ENCODE measurements at places on chromosomes 5 and 9.

- no peak for DNase-seq
Measured at GRCh38 chr5:150486402-150487198, 21.3 kb upstream of the NDST1 start.

DNA sequence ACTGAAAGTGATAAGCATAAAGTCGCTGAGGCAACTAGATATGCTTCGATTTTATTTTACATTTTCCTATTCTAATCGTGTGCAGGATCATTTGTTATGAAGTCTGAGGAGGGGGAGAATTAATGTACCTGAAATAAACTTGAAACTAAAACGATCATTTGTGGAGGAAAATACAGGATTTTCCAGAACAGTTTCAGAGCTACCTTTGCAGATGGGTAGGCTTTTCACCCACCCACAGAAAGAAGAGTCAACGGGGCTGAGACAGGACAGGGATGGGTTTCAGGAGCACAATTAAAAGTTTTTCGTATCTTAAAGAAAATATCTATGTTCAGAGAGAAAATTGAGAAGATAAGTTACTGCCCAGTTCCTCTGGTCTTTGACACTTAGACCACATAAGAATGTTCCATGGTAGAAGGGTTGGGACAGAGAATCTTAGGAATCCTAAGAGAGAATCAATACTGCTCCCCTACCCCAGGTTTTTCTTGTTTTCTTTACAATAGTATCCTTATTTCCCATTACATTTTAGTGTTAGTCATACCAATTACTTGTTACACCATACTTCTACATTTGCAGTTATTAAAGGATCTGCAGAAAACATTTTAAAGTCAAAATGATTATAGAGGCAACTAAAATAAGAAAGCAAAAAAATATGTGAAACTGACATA is 211.4 kb downstream of the DEPDC1B start:
- no peak for DNase-seq

DNA sequence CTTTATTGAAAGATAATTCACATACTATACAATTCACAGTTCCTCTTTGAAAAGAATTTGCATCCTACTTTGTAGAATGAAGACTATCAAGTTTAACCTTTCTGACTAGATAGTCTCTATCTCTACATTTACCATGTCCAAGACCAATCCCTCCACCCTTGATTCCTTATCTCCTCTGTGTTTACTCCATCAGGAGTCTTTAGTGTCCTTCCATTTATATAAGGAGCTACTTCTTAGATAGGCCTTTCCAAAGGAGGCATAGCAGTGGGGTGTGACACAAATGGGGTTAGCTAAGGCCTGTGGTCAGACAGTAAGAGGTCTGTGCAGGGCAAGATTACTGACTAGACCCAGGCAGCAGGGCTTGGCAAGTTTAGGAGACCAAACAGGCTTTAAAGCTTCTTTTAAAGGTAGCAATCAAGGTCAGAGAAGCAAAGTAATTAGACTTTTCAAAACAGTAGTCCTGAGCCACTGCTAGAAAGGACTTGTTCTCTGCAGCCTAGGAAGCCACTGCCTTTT is 11.1 kb upstream of the DMXL1 start:
- DNase-seq, result no peak

- no peak for DNase-seq
Measured at GRCh38 chr9:16421532-16421931, 448.9 kb downstream of the BNC2 start.

GRCh38 chr5:132260714-132261551 is 3.4 kb downstream of the PDLIM4 start:
- DNase-seq, result peak; percentile 51

GRCh38 chr5:147659166-147659929 is 123.2 kb downstream of the JAKMIP2 start:
- no peak for DNase-seq

- DNase-seq, result no peak
Measured at GRCh38 chr5:145960848-145961600, 24.6 kb downstream of the SH3RF2 start.

DNA sequence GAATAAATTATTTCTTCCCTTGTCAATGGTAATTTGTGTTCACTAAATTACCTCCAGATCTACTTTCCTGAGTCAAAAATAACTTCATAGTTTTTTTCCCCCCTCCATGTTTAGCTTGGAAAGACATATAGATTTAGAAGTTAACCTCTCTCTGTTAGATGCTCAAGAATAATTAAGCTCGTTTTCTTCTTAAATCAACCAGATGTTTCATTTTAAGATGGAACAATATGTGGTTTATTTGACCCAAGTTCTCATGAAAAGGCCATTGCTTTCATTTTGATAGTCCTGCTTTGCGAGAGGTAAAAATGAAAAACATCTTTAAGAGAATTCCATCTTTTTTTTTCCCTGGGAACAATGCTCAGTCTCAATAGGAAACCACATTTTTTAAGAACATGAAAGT is 27.7 kb upstream of the GAS1 start:
- DNase-seq, result no peak

DNA sequence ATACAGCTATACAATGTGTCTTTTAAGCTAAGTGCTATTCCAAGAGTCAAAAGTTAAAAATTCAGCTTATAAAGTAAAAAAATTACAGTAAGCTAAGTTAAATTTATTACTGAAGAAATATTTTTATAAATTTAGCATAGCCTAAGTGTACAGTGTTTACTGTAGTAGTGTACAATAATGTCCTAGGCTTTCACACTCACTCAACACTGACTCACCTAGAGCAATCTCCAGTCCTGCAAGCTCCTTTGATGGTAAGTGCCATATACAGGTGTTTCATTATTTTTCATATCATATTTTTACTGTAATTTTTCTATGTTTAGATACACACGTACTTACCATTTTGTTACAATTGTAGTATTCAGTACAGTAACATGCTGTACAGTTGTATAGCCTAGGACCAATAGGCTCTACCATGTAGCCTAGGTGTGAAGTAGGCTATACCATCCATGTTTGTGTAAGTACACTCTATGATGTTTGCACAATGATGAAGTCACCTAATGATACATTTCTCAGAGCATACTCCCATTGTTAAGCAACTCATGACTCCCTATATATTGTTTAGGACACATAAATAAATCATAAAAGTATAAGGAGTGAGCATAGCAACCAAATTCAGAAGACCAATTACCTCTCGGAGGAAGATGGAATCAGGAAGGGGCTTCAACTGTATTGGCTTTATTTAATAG is 165.1 kb upstream of the SLC30A5 start:
- DNase-seq, result no peak

- no peak for DNase-seq
Measured at GRCh38 chr9:134895908-134896833, 15.6 kb downstream of the FCN2 start.

DNA sequence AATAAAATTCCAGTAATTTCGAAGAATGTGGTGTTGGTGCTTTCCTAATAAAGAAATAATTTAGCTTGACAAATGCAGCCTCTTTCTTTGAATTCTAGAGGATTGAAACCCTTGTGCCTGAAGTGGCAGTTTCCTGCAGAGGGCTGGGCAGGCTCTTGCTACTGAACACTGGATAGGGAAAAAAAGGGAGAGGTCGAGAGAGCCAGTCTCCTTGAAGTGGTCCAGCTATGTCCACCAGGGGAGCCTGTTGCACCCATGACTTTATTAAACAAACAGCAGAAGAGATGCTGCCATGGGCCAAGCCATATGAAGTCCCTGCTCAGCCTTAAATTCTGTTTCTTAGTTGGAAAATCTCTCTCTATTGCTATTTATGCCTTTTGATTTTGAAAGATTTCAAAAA is 178.4 kb downstream of the SMARCA2 start:
- no peak for DNase-seq

DNA sequence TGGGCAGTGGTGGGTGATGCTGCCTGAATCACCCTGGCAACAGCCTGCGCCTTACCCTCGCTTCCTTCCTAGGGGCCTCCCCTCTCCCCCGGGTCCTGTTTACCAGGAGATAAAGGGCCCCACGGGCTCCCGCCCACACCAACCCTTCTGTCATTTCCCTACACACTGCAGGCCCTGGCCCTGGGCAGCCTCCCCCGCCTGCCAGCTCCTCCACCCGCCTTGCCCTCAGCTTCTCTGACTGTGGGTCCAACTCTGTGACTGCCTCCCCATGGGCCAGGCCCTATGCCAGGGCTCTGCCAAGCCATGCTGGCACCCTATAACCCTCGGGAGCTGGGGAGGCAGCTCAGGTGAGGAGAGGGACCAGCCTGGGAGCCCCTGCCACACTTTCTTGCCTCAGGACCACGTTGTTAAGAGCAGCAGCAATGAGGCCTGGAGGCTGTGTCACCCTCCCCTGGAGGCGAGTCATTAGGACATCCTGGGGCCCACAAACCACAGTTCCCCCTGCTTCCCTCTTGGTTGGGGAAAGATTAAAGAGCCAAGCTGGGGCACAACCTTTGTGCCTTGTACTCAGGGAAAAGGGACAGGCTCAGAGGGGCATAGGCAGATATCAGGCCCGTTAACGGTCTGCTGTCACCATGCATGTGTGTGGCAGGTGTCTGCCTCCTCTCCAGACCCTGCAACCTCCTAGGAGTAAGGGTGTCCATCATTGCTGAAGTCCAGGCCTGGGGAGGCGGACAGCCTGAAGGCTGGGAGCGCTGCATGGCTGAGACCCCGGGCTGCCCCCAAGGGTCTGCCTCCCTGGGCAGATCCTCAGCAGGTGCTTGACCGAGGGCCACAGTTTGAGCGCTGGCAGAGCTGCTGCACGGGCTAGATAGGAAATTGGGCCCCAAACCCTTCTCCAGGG is 2.8 kb downstream of the MGAT4B start:
- peak; percentile 81 for DNase-seq

DNA sequence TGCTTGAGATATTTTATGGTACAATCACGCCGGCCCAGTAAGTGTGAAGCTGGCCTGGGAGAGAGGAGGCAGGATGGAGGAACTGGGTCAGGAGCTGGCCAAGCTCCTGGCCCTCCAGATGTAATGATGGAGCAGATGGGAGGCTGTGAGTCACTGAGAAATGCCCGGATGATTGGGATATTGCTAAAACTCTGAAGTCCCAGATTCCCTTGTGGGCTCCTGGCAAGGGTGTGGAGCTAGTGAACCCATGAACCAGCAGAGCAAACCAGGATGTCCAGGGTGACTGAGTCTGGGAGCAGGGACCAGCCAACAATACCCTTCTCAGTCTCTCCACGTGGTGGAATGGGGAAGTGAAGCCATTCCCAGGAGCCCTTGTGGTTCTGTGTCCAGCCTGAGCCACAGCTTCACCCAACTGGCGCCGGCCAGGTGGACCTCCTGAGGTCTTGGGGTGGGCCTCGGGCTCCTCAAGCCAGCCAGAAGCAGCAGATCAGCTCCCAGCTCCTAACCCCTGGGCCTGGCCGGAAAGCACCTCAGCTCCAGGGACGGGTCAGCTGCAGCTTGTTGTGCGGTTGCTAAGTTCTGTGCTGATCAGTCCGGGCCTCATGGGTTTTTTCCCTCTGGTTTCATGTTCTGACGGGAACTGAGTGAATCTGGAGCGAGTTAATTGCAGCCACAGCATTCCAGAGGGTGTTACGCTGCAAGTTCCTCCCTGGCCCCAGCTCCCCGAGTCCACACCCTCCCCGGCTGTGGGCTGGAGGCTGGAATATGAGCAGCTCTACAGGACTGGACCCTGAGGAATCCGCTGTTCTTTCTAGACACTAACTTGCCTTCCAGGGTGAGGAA is 37.6 kb downstream of the DUSP1 start:
- DNase-seq, result no peak

DNA sequence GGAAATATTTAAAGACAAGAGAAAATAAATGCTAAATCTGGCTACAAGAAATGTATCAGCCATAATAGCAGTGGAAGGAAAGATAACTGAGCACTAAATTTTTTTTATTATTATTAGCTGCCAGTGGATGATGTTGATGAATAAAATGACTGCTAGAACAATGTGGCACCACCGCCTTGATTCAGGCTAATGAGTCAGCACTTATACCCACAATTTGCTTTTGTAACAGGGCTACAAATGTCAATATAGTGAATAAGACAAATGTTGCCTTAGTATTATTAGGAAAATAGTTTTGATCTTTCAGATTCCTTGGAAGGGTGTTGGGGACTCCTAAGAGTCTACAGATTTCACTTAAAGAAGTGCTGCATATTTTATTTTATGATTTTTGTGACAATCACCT is 555.2 kb upstream of the GRAMD2B start:
- DNase-seq, result no peak

DNA sequence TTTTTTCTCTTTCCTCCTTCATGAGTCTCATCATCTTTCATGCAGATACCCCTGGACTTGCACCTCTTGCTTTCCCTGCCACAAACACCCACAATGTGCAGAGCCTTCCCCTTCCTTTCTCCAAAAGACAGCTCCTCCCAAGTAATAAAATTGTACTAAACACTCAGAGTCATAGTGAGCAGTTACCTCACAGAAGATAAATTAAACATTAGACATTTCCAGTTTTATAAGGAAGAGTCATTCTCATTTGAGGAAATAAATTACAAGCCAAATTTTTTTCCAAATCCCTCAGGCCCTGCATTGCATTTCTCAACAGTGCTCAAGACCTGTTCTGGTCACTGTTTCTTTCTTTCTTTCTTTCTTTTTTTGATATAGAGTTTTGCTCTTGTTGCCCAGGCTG is 131.5 kb downstream of the ATPSCKMT start:
- DNase-seq, result no peak

DNA sequence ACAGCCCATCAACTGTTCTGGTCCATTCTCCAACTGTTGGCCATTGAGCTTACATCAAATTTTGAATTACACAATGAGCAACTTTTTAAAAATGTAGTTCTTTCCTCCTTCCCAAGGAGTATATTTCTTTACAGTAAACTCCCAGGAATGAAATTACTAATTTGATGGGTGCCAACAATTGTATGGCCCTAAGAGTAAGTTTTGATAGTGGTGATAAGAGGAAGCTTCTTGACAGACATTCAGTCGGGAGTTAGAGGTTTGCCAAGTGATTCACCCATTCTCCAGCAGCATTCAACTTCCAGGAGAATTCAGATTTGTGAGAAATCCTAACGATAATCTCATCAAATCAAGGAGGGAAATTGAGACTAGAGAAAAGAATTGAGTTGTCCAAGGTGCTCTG is 579.9 kb downstream of the ACTL7B start:
- DNase-seq, result no peak

GRCh38 chr9:126636983-126637798 is 23.5 kb downstream of the LMX1B start:
- no peak for DNase-seq

DNA sequence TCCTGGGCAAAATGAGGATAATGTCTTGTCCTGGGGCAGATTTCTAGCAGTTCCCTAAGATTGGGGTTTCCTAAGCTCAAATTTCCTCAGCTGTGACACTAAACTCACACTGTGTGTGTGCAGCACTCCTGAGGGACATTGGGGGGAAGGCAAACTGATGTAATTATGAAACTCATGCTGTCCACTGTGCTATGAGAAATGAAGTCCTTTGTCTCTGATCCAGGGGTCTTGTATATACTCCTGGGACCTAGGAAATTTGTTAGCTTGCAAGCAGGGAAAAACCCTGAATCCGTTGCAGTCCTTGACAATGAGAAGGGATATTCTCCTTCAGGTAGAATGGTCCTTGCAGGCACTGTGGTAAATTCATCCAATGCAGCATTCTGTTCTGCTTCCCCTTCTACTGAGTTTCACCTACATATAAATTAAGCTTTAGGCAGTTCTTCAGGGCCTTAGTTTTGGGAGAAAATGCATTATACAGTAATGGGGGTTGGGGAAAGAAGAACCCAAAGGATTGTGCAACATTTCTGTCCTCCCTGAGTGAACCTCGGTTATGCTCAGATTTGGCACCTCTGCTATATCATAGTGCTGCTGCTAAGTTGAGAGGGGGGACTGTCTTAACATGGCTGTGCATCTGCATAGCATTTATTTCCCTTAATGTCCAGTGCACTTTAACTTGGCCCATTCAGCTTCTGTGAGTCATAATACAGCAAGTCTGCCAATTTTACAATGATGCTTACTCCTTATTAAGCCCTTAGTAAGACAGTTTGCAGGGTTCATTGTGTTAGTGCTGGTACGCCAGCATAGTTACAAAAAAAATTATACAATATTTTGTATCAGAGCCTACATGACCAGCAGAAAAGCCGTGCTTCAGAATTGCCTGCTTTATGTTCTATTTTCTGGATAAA is 80.2 kb downstream of the PJA2 start:
- no peak for DNase-seq

Data from activated naive CD4-positive, alpha-beta T cell treated with anti-CD3 and anti-CD28 coated beads, Interleukin-2, amount 50 U/mL, for 72 hours (primary cell).